Heart left ventricle (tissue), 16 donors: ENCODE measurements at places on chromosomes 6 and 20. TPM values are rescaled to one million over a fixed set of nuclear protein-coding genes. Genes with fewer than 3 reads are reported as not detected.

- H3K4me1 ChIP-seq = peaks cover 97% of the 10 kb centered on the region
- no peak for DNase-seq
- no peaks in the 10 kb centered on the region for H3K36me3 ChIP-seq
- no peaks in the 10 kb centered on the region for H3K27me3 ChIP-seq
- H3K4me3 ChIP-seq = no peak overlapping the region
These were observed 73.5 kb downstream of the PREX1 start for GRCh38 chr20:48754292-48754691.

DNA sequence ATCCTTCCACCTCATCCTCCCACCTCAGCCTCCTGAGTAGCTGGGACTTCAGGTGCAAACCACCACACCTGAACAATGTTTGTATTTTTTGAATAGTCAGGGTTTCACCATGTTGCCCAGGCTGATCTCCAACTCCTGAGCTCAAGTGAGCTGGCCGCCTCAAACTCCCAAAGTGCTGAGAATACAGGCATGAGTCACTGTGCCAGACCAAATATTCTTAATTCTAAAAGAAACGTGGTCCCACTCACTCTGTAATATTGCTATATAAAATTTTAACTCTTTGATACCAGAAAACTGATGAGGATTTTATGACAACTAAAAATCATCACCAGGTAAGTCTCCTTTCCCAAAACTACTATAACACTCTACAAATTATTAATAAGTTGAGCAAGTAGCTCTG is 716.8 kb upstream of the GJE1 start:
- no peaks in the 10 kb centered on the region for H3K27me3 ChIP-seq
- H3K4me1 ChIP-seq = no peaks in the 10 kb centered on the region
- DNase-seq = no peak
- H3K4me3 ChIP-seq = no peak overlapping the region
- no peak overlapping the region for H3K27ac ChIP-seq

- H3K4me3 ChIP-seq = no peak overlapping the region
- no peaks in the 10 kb centered on the region for H3K4me1 ChIP-seq
- H3K27me3 ChIP-seq = no peaks in the 10 kb centered on the region
- no peaks in the 10 kb centered on the region for H3K36me3 ChIP-seq
These were observed 79.3 kb downstream of the SLC35F1 start for GRCh38 chr6:117986396-117986795.

DNA sequence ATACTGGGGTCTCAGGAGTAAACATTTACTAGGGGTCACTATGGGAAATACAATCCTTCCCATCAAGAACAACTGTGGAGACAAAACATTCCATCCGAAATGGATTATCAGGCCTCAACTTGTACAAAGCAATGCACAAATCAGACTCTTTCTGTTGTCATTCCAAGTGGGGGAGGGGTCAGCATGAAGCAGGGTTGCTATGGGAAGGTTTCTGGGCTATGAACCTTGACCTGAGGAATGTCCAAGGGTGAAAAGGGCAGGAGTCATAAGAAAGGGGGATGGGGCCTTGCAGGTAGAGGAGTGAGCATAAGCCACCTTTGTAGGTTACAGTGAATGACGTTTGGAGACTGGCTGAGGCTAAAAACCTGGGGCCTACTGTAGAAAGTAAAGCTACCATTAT is 3.1 kb downstream of the METTL24 start:
- H3K27ac ChIP-seq = no peak overlapping the region
- H3K36me3 ChIP-seq = no peaks in the 10 kb centered on the region

GRCh38 chr6:157550114-157550989 is 169.4 kb downstream of the ZDHHC14 start:
- H3K27ac ChIP-seq = no peak overlapping the region
- no peak for DNase-seq
- no peaks in the 10 kb centered on the region for H3K4me1 ChIP-seq
- no peaks in the 10 kb centered on the region for H3K27me3 ChIP-seq
- H3K4me3 ChIP-seq = no peak overlapping the region

DNA sequence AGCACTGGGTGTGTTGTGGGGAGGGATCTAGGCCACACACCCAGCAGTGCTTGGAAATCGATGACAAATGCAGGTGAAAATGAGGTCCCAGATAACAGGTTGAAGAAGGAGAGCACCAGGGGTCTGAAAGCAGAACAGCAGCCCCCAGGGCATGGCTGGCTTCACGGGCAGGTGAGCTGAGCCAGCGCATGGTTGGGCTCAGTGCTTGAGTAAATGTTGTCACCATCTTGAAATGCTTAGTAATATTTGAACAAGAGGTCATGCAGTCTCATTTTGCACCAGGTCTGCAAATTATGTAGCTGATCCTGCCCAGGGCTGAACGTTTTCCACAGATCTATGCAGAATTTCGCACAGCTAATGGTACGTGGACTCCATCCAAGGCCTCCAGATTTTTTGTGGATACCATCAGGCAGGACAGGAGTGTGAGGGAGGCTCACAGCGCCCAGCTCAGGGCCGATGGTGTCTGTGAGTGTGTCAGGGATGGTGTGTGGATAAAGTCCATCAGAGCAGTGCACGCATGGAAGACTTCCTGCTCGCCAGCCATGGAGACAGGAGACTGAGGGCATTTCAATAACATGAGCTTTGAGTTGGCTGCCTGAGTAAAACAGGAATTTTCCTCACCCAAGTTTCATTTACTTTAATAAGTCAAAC is 53.1 kb upstream of the SNX9 start:
- no peak for DNase-seq
- no peak overlapping the region for H3K4me3 ChIP-seq
- H3K27ac ChIP-seq = no peak overlapping the region
- no peaks in the 10 kb centered on the region for H3K36me3 ChIP-seq
- peaks cover 3% of the 10 kb centered on the region for H3K4me1 ChIP-seq
- no peaks in the 10 kb centered on the region for H3K27me3 ChIP-seq

GRCh38 chr6:14058735-14059134 is 58.8 kb upstream of the CD83 start:
- H3K4me3 ChIP-seq = no peak overlapping the region
- no peaks in the 10 kb centered on the region for H3K27me3 ChIP-seq
- no peaks in the 10 kb centered on the region for H3K36me3 ChIP-seq
- no peak overlapping the region for H3K27ac ChIP-seq

GRCh38 chr6:113221850-113222249 is 635.3 kb upstream of the MARCKS start:
- H3K4me1 ChIP-seq = no peaks in the 10 kb centered on the region
- no peak overlapping the region for H3K27ac ChIP-seq
- no peak for DNase-seq
- no peaks in the 10 kb centered on the region for H3K36me3 ChIP-seq
- H3K4me3 ChIP-seq = no peak overlapping the region

GRCh38 chr6:80647156-80647555 is 540.7 kb downstream of the BCKDHB start:
- DNase-seq = no peak
- no peaks in the 10 kb centered on the region for H3K36me3 ChIP-seq
- no peak overlapping the region for H3K27ac ChIP-seq
- H3K4me3 ChIP-seq = no peak overlapping the region
- no peaks in the 10 kb centered on the region for H3K27me3 ChIP-seq

- H3K4me3 ChIP-seq = no peak overlapping the region
- DNase-seq = no peak
- peaks cover 14% of the 10 kb centered on the region for H3K36me3 ChIP-seq
These were observed 13.0 kb downstream of the CD83 start for GRCh38 chr6:14130435-14131075.

DNA sequence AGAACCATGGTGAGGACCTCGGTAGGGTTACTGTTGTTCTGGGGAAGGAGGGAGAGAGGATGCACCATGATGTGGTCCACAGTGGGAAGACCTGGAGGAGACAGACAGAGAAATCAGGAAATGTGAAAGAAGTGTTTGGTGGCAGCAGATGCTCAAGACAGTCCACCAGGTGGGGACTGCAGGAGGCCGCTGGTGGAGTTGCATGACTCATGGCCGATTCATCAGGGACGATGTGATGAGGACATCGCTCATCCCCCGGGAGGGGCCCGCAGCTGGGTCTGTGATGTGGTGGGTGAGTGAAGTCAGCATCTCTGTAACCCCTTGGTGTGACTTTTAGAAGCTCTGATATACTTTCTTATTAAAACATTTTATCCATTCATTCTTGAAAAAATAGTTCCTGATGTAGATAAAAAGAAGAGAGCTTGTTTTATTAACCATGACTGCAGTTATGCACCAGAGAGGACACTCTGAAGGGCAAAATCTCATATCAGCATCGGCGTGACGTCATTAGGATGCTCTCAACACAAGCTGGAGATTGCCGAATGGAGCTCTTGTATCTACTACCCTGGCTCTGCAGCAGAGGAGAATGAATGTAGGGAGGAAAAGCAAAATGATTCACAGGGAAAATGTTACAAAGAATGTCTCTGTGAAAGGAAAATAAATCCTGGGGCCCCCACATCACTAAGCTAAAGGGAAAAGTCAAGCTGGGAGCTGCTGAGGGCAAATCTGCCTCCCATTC is 71.2 kb downstream of the RAMACL start:
- peak; percentile 39 for DNase-seq
- no peak overlapping the region for H3K4me3 ChIP-seq
- no peaks in the 10 kb centered on the region for H3K4me1 ChIP-seq
- H3K27me3 ChIP-seq = no peaks in the 10 kb centered on the region
- no peak overlapping the region for H3K27ac ChIP-seq
- peaks cover 11% of the 10 kb centered on the region for H3K36me3 ChIP-seq

DNA sequence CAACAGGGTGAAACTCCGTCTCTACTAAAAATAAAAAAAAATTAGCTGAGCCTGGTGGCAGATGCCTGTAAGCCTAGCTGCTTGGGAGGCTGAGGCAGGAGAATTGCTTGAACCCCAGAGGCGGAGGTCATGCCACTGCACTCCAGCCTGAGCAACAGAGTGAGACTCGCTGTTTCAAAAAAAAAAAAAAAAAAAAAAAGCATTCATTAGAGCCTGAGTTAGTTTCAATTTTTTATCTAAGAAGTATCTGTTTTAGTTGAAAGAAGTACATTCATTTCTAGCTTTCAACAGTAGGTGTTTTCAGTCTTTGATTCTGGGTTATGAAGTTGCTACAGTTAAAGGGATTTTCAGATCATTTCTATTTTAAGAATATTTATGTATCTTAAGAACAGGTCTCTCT is 42.2 kb downstream of the ZNF292 start:
- DNase-seq = no peak
- H3K36me3 ChIP-seq = peaks cover 4% of the 10 kb centered on the region
- H3K27me3 ChIP-seq = no peaks in the 10 kb centered on the region
- H3K4me1 ChIP-seq = peaks cover 5% of the 10 kb centered on the region
- H3K4me3 ChIP-seq = no peak overlapping the region

- no peak for DNase-seq
- no peaks in the 10 kb centered on the region for H3K27me3 ChIP-seq
- peak overlapping the region; percentile 45 for H3K27ac ChIP-seq
- no peaks in the 10 kb centered on the region for H3K36me3 ChIP-seq
- peak overlapping the region; percentile 24 for H3K4me3 ChIP-seq
These were observed 35.5 kb downstream of the SESN1 start for GRCh38 chr6:109059153-109059552.

DNA sequence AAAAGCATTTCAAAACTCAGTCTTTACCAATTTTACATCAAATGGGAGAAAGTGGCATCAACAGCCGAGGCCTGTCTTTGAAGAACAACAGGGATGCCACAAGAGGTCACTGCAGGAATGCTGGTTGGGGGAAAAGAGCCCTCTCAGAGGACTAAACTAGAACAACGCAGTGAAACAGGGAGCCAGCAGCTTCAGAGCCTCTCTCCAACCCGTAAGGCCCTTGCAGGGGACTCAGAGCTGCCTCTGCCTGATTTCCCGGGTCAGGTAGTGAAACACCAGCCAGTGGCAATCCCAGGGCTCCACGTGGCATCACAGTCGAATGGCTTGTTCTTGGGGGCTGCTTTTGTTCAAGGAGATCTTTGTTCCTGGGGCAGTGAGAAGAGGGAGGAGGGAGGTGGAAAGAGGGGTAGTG is 55.0 kb upstream of the KCNK16 start:
- no peak overlapping the region for H3K4me3 ChIP-seq
- H3K36me3 ChIP-seq = no peaks in the 10 kb centered on the region
- no peak overlapping the region for H3K27ac ChIP-seq
- H3K27me3 ChIP-seq = no peaks in the 10 kb centered on the region
- H3K4me1 ChIP-seq = no peaks in the 10 kb centered on the region

DNA sequence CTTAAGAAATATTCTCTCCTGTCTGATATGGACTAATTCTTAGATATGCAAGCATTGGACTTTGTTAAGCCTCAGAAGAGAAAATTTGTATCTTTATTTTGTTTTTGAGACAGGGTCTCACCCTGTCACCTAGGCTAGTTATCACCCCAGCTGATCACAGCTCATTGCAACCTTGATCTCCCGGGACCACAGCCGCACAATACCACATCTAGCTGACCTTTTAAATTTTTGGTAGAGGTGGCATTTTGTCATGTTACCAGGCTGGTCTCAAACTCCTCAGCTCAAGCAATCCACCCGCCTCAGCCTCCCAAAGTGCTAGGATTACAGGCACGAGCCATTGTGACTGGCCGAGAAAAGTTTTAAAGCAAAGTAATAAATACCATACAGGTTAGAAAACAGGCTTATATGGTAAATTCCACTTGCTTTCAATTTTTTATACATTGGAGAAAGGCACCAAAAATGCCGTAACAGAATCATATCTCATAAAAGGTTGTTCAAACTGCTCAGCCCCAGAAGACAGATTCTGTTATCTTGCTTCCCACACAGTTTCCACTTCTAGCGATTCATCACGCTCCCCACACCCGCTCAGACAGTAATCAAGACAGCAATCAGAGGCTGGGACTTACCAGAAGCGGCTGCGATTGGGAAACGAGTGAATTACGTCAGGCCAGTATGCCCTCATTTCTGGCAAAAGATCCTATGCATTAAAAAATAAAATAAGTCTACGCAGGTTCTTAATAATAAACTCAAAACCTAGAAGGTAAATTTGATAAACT is 13.8 kb downstream of the RNASET2 start:
- H3K27me3 ChIP-seq = no peaks in the 10 kb centered on the region
- no peak overlapping the region for H3K27ac ChIP-seq
- peaks cover 73% of the 10 kb centered on the region for H3K36me3 ChIP-seq
- no peak for DNase-seq

- peaks cover 17% of the 10 kb centered on the region for H3K4me1 ChIP-seq
- peak; percentile 56 for DNase-seq
- no peak overlapping the region for H3K4me3 ChIP-seq
- H3K36me3 ChIP-seq = no peaks in the 10 kb centered on the region
These were observed 301.8 kb downstream of the TBC1D7 start for GRCh38 chr6:13026557-13026956.

DNA sequence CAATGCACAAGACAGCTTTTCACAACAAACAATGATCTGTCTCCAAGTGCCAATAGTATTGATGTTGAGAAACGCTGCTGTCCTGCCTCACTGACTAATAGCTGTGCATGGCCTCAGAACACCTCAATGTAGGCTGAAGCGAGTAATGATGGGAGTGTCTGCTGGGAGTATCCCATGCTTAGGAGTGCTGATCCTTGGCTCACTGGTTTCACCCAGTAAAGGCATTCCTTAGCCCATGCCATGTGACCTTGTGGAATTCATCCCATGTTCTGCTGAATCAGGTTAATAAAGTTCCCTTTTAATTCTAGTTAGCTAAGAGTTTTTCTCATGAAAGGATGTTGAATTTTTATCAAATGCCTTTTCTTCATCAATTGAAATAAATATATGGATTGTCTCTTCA is 3.8 kb upstream of the WFDC12 start:
- H3K4me3 ChIP-seq = no peak overlapping the region
- no peaks in the 10 kb centered on the region for H3K36me3 ChIP-seq
- DNase-seq = no peak
- no peaks in the 10 kb centered on the region for H3K27me3 ChIP-seq
- H3K4me1 ChIP-seq = no peaks in the 10 kb centered on the region

- H3K36me3 ChIP-seq = no peaks in the 10 kb centered on the region
- peak overlapping the region; percentile 59 for H3K4me3 ChIP-seq
These were observed 1.5 kb upstream of the TUBB2B start for GRCh38 chr6:3228771-3229565.

C6orf58 gene
- total RNA-seq = not detected

SNAP91 gene
- total RNA-seq = 3.9 TPM

PROKR2 gene
- not detected for total RNA-seq

COL21A1 gene
- 56.3 TPM for total RNA-seq

NCOA6 gene
- 20.7 TPM for total RNA-seq

ADGRG6 gene
- total RNA-seq = 2.6 TPM

MACROD2 gene
- total RNA-seq = 3.0 TPM

SCUBE3 gene
- 4.3 TPM for total RNA-seq

TIAM2 gene
- 8.1 TPM for total RNA-seq

KCNK17 gene
- total RNA-seq = 0.19 TPM
